Cardiac fibroblast (primary cell): ENCODE measurements at places on chromosomes 16 and 17.

GRCh38 chr17:59838052-59838916 is 54.5 kb downstream of the TUBD1 start:
- DNase-seq = peak; percentile 65

DNA sequence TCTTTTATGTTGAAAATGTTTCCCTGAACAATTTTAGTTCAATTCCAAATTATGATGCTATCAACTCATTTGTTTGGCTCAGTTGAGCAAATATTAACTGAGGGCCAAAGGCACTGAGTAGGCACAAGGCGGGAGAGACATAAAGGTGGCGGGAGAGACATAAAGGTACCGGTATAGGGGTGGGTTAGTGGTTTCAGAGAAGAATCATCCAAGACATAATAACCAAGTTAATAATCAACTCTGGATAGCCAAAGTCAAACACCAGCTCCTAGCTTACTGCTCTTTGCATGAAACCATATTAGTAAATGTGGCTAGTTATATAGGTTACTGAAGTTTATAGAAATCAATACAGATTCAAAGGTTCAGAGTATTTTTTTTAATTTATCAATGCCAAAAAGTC is 91.7 kb downstream of the RPGRIP1L start:
- DNase-seq = no peak

GRCh38 chr16:79985606-79986005 is 385.1 kb upstream of the MAF start:
- DNase-seq = no peak

DNA sequence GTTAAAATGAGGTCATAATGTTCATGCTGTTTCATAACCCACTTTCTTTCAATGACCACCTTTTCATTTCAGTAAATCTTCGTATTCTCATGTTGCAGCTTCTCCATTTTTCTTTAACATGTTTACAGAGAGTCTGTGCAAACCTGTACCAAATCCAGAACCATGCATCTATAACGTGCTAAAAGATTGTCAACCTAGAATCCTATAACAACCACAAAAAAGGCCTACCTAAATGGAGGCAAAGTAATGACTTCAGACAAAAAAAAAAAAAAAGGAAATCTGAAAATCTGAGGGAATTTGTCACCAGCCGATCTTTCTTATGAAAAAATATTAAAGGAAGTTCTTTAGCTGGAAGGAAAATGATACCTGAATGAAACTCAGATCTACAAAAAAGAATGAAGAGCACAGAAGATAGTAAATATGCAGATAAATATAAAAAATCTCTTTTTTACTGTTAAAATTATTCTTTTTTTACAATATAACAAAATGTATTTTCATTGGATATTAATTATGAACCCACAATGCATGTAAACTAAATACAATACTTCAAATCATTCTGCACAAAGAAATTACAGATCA is 1.4 kb upstream of the SLFN11 start:
- no peak for DNase-seq

DNA sequence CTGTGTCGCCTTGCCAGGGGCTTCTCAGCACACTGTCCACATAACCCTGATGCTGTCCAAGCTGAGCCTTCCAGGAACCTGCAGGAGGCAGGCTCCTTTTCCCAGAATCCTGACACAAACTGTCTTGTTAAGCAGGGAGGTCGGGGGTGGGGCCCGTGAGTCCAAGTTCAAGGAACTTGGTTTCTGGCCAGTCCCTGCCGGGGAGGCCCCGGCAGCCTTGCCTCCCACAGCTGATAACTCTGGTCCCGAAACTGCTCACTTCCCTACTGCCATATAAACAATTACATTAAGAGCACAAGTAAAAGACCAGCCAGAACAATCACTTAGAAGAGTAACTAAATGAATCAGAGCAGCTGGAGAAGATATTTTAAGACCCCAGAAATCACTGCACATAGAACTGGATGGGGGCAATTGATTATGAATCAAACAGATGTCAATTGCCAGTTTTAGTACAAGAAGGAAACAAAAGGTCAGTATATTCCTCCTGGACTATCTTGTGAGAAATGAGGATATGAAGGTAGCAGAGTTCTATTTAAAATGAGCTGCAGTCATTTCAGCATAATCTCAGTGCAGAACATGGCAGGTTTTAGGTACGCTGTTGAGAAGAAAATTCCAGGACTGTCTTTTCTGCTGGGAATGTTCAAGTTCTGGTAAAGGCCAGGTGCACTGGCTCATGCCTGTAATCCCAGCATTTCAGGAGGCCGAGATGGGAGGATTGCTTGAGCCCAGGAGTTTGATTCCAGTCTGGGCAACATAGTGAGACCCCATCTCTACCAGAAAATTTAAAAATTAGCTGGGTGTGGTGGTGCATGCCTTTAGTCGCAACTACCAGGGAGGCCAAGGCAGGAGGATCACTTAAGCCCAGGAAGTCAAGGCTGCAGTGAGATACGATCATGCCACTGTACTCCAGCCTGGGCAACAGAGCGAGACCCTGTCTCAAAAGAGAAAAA is 169.8 kb downstream of the PITPNC1 start:
- peak; percentile 86 for DNase-seq

DNA sequence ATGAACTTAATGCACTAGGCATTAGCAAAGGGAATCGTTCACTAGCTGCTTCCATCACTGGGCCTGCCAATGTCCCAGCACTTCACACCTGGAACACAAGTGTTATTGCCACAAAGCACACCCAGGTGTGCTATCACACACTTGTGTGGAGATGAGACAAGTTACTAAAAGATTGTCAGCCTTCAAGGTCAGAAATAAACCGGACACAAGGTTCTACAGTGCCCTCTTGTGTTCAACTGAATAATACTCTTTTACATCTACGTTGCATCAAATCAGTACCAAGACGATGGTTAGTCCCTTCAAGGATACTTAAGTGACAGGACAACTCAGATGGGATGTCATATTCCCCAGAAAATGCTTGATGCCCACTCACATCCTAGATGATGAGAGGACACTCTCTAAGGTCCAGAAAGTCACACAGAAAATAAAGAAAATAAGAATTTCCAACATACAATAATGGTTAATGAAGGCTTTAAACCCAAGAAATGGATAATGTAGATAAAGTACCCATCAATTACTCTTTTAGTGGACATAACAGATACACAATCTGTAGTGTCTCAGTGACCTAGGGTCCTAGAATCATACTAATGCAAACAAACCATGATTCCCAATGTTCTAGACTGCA is 16.4 kb upstream of the GLG1 start:
- DNase-seq = peak; percentile 68

DNA sequence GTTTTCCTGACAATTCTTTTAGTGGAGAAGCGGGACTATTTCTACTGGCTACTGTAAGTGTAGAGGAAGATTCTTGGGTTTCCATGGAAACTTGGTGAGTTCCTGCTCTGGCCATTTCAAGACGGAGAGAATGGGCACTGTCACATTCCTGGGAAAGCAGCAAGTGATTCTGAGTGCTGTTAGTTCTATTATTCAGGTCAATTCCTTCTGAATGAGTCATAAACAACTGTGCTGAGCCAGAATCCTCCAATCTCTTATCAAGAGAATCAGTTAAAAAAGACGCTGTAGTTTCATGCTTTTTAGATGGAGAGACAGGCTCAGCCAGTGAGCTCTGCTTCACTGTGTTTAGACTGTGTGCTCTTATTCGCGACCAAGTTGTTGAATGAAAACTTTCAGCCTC is 19.6 kb downstream of the AKAP10 start:
- DNase-seq = peak; percentile 82

DNA sequence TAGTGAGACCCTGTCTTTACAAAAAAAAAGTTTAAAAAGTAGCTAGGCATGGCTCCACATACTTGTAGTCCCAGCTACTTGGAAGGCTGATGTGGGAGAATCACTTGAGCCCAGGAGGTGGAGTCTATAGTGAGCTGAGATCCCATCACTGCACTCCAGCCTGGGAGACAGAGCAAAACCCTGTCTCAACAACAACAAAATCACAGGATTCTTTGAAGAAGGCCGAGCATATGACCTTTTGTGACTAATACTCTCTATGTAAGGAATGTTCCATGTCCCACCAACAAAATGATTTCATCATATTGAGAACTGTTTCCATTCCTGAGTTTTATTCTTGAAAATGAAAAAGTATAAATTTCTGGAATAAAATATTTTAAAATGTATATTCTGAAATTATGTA is 58.9 kb upstream of the EFCAB3 start:
- peak; percentile 70 for DNase-seq

- DNase-seq = no peak
Measured at GRCh38 chr16:15567823-15568222, 75.1 kb downstream of the MARF1 start.

DNA sequence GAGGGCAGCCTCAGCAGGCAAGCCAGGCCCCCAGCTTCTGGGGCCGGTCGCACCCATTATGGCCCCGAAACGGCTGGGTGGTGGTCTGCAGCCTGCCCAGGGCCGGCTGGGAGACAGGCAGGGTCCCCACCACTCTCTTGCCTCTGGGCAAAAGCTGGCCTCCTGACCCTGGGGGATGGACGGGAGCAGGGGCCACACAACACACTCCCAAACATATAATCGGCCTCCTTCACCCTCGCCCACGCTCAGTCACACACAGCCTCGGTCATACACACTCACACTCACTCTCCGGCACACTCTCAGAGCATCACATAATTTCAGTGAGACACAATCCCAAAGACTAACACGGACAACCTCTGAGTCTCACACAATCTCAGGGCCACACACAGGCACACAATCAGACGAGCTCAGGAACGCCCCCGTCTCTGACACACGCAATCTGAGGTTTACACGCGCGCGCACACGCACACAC is 589 bp downstream of the PEMT start:
- DNase-seq = no peak

- peak; percentile 87 for DNase-seq
Measured at GRCh38 chr17:50055426-50056216, at the start of gene ITGA3. Gene ITGA3 (plus strand): TSS chr17:50056110. CDS start chr17:50056440, 330 bp downstream.

- no peak for DNase-seq
Measured at GRCh38 chr16:65809627-65810026, 556.9 kb upstream of the CDH5 start.

DNA sequence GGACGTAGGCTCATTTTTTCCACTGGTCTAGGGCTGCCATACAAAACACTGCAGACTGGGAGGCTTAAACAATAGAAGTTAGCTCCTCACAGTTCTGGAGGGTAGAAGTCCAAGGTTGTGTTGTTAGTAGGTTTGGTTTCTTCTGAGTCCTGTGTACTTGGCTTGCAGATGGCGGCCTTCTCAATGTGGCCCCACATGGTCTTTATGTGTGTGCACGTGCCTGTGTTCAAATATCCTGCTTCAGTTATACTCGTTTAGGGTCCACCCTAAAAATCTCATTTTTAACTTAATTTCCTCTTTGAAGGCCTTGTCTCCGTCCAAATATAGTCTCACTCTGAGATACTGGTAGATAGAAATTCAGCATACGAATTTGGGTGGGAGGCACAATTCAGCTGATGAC is 542.4 kb downstream of the HAPSTR1 start:
- no peak for DNase-seq

DNA sequence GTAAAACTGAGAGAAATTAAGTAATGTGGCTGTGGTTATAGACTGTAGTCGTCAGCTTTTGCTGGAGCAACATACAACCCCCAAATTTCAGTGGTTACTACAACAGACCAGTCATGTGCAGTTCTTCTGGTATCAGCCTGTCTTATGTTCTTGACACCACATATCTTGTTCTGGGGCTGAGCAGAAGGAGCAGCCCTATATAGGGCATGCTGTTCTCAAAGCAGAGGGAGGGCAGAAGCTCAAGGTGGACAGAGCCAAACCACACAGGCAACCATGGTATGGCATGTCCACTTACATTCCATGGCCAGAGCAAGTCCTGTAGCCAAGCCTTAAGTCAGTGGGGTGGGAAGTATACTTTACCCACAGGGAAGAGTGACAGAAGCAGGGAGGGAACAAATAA is 7.7 kb downstream of the PRKAR1A start:
- peak; percentile 65 for DNase-seq

DNA sequence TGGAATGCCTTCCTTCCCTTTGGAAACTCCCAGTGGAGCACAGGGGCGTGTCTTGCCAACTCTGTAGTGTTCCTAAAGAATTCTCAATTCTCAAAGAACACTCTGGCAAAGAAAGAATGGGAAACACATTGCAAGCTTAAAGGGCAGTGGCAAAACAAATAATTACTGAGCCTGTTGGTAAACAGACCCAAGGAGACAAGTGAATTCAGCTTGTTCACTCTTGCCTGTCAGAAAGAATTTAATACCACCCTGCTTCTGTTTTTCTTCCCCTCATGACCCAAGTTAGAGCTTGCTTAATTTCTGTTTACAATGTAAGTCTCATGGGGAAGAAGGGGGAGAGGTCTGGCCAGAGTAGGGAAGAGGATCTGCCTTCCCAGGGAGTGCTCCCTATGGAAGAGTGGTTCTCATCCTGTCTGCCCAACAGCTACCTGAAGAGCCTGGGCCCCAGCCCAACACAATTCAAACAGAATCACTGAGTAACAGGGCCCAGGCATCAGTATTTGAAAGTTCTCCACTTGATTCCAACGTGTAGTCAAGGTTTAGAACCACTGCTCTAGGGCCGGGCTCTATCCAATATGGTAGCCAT is 386.0 kb downstream of the SLC39A11 start:
- DNase-seq = peak; percentile 39

GRCh38 chr16:3951861-3952736 is 71.6 kb upstream of the CREBBP start:
- peak; percentile 68 for DNase-seq

- no peak for DNase-seq
Measured at GRCh38 chr17:45940293-45940692, 45.9 kb downstream of the MAPT start.

GRCh38 chr16:23964136-23964535 is 128.4 kb downstream of the PRKCB start:
- DNase-seq = no peak

- DNase-seq = no peak
Measured at GRCh38 chr16:89023621-89024511, 46.9 kb upstream of the CBFA2T3 start.

DNA sequence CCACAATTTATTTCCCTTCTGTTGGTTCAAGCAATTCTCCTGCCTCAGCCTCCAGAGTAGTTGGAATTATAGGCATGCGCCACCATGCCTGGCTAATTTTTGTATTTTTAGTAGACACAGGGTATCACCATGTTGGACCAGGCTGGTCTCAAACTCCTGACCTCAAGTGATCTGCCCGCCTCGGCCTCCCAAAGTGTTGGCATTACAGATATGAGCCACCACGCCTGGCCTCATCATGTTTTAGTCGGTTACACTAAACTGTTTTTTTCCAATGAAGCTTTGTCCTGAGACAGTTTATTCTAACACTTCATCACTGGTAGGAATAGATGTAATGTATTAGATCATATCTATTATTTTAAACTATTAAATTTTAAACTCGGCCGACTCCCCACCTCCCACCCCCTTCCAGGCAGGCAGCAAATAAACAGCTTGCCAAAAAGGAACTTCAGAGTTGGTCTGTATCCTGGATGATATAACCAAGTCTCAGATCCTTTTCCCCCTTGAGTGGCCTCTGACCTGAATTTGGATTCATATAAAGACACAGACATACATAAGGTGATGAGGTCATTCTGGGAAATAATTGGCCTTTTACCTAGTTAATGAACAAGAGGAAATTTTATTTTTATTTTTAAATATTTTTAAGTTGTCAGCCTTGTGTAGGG is 18.4 kb upstream of the CORO6 start:
- peak; percentile 31 for DNase-seq

- no peak for DNase-seq
Measured at GRCh38 chr16:89986600-89986999, 32.7 kb downstream of the DBNDD1 start.
